ENCODE measurements at places on chromosomes 1 and 21. TPM values are rescaled to one million over a fixed set of nuclear protein-coding genes. Genes with fewer than 3 reads are reported as not detected.

DNA sequence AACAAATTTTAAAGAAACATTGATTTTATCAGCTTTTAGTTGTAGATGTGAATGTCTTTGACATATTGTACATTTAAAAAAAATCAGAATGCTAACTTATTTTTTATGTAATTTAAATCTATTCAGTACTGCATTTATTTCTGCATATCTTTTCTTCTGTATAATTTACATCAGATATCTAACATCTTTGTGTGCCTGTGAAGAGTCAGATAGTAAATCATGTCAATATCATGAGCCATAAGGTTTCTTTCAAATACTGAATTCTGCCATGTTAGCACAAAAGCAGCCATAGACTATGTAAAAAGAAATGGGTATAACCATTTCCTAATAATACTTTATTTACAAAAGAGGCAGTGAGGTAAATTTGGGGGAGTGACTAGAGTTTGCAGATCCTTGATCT is 1829.2 kb downstream of the NCAM2 start:
- DNase-seq = no peak

FAM167B gene
- 7.5 TPM for total RNA-seq

FMN2 gene
- 0.48 TPM for total RNA-seq

DNA sequence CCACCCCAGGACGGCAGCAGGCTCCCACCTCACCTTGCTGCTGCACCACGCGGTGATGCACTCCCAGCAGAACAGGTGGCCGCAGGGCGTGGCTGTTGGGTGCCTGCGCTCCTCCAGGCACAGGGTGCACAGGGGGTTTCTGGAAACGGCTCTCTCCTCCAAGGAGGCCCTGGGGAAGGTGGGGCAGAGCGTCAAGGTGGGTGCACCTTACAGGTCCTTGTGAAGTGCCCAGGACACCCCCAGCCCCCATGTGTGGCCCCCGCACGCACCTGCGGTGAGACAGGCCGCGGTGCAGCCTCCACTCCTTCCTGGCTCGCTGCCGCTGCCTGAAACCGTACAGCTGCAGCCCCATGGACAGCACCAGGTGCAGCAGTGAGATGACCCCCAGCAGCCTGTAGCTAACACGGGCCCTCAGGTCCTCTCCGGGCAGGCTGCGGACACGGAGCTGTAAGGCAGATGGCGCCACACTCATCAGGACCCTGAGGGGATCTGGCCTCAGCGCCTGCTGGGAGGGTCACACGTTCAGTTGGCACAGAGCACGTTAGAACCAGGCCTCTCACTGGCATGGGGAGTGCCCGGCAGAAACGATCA is 5.8 kb downstream of the PEX10 start:
- DNase-seq = no peak

DNA sequence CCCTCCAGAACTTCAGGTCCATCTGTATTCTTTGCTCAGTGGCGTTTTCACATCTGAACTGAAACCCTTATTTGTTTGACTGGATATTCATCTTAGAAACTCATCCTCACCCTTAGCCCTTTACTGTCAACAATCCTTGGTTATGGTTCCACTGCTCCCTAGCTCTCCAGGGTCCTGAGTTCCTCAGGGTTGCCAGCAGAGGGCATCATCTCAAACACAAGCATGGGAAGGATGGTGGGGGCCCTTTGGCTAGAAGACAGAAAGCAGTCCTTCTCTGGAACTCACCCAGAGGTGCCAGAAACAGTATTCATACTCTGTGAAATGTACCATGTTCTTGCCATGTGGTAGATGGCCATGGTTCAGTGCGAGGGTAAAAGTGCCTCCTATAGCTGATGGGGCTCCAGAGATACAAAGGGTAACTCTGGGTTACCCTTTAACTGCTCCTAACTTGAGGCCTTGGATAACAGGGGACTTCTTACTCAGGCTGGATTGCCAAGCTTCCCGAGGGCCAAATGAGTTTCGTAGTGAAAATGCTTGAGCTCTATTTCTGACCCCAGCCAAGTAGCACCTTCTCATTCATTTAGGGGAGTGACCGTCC is 11.3 kb downstream of the NCSTN start:
- DNase-seq = no peak

XCL2 gene
- total RNA-seq = 0.64 TPM

L1TD1 gene
- total RNA-seq = 0.42 TPM

DNA sequence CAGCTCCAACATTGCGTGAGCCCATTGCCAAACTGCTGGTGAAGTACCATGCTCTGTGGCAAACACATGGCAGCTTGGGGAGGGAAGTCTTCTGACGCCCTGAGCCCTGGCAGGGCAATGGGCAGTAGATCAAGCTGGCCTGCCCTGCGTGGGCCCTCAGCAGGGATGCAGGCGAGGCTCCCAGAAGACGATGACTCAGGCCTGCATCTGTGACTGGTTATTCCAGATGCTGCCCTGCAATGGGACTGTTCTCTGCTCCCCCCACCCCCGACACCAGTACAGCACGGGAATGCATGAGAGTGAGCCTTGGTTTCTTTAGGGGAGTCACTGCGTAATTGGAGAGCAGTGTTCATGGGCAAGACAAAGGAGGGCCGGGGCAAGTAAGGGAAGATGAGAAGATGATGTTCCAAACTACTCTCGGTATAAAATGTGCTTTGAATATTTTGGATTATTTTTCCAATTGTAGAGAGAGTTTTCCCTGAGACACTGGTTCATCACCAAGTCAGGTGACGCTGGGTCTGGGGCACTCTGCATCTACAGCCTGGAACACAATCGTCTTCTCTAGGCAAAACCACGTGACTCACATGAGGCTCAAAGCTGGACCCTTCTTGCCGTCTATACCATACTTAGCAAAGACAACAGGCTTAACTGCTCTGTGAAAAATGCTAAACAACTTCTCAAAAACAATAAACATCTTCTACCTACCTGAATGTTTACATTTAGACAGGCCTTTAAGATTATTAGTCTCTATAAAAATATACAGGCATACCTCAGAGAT is 9.0 kb upstream of the C1orf198 start:
- no peak for DNase-seq

- no peak for DNase-seq
Measured at GRCh38 chr1:95924684-95925083, 690.7 kb downstream of the RWDD3 start.

DNA sequence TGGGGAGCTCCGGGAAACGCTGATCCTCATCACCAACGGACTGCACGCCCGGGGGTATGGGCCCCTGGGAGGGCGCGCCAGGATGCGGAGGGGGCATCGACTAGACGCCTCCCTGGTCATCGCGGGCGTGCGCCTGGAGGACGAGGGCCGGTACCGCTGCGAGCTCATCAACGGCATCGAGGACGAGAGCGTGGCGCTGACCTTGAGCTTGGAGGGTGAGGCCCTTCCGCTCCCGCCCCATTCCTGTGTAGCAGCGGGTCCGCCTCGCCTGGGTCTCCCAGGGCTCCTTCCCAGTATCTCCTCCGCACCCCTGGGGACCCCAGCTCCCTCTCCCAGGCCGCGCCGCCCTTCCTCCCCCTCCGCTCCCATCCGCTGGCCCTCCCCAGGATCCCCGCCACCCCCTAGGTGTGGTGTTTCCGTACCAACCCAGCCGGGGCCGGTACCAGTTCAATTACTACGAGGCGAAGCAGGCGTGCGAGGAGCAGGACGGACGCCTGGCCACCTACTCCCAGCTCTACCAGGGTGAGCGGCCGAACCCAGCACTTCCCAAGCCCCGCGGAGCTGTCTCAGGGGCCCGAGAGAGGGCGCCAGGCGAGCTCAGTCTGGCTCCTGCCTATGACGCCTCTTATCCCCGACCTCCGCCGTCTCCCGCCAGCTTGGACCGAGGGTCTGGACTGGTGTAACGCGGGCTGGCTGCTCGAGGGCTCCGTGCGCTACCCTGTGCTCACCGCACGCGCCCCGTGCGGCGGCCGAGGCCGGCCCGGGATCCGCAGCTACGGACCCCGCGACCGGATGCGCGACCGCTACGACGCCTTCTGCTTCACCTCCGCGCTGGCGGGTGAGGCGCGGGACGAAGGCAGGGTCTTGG is 5.0 kb downstream of the HAPLN2 start:
- DNase-seq = no peak

GRCh38 chr1:81375884-81376548 is 424.7 kb upstream of the ADGRL2 start:
- no peak for DNase-seq

S100A14 gene
- 0.35 TPM for total RNA-seq

DNA sequence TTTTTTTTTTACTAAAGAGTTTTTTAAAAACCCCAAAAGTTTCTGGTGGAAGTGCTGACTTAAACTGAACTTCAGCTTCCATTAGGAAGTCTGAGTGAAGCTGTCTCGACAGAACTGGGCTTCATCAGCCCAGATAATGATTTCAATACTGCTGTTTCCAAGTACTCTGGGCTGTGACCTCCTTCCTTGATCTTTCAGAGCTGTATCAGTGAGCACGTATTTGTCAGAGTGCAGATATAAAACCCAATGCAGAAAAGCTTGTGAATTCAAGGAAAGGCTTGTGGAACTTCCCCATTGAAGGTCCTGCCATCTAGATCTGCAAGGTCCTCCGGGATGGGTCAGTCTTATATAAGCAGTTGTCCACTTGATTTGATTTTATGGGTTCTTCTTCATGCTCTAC is 50.1 kb upstream of the RGS21 start:
- DNase-seq = no peak

- no peak for DNase-seq
Measured at GRCh38 chr1:55726994-55727393, 511.8 kb upstream of the USP24 start.

MUL1 gene
- 26.8 TPM for total RNA-seq

DNA sequence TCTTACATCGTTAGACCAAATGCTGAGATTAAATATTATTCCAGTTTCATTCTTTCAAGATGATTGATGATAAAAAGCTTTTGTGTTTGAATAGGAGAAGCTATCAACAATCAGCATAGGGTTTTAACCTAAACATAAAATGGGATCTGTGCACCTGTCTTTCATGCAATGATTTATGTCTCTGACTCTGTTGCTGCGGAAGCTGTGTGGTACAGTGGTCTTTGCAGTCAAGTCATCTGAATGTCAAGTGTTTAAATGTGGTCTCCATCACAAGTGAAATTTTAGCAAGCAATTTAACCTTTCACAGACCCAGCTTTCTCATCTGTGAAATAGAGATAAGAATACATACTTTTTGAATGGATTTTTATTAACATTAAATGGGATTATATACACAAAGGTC is 107.2 kb downstream of the PLPPR5 start:
- DNase-seq = no peak

- no peak for DNase-seq
Measured at GRCh38 chr1:183480971-183481441, 8.7 kb downstream of the SMG7 start.

DNA sequence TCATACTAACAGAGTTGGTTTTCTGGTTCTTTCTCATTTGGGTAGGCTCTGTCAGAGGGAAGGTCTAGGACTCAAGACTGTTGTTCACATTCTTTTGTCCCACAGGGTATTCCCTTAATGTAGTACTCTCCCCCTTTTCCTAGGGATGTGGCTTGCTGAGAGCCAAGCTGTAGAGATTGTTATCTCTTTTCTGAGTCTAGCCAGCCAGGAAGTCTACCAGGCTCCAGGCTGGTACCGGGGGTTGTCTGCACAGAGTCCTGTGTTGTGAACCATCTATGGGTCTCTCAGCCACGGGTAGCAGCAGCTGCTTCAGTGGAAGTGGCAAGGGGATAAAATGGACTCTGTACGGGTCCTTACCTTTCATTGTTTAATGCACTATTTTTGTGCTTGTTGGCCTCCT is 226.4 kb downstream of the LBR start:
- DNase-seq = no peak

GCSAML gene
- 0.51 TPM for total RNA-seq

ZNF436 gene
- total RNA-seq = 18.8 TPM

- DNase-seq = no peak
Measured at GRCh38 chr1:60866917-60867531, 215.3 kb upstream of the NFIA start.

DNA sequence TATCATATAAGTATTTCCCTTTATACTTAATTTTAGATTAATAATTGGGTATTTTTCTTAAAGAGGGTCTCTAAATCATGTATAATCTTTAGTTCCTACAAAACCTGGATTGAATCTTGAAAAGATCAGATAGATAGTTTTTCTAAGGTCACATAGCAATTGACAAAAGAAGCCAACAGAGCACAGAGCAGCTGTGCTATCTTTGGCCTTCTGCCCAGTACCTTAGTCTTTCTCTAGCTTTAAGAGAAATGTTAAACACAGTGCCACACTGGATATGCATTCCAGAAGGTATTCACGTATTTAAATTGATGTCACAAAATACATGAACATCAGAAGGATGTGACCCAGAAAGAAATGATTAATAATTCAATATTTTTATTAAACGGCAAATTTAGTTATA is 86.8 kb downstream of the C21orf91 start:
- DNase-seq = no peak

DNA sequence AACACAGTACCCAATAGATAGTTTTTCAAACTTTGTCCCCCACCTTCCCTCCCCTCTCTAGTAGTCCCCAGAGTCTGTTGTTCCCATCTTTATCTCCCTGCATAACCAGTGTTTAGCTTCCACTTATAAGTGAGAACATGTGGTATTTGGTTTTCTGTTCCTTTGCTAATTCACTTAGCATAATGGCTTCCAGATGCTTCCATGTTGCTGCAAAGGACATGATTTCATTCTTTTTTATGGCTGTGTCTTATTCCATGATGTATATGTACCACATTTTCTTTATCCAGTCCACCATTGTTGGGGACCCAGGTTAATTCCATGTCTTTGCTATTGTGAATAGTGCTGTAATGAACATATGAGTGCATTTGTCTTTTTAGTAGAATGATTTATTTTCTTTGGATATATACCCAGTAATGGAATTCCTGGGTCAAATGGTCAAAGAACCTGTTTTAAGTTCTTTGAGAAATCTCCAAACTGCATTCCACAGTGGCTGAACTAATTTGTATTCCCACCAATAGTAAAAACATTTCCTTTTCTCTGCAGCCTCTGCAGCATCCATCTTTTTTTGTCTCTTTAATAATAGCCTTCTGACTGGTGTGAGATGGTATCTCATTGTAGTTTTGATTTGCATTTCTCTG is 126.0 kb downstream of the AK5 start:
- DNase-seq = no peak

DNA sequence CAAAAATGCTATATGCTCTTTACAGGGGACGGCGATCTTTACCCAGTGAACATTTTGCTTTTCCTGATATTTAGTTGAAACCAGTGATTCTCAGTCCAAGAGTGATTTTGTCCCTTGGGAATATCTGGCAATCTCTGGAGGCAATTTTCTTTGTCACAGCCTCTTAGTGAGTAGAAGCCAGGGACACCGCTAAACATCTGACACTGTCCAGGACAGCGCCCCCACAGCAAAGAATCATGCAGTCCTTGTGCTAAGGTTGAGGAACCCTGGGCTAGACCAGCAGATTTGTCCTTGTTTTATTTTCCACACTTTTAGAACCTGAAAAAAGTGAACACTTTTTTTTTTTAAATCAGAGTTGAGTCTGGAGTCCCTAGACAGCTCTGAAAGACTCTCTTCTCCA is 13.1 kb downstream of the EVA1C start:
- no peak for DNase-seq

LRRC53 gene
- not detected for total RNA-seq

- DNase-seq = no peak
Measured at GRCh38 chr1:203101813-203102634, 16.2 kb upstream of the MYOG start.

- no peak for DNase-seq
Measured at GRCh38 chr1:179177182-179177581, 52.3 kb downstream of the ABL2 start.

- no peak for DNase-seq
Measured at GRCh38 chr1:165703648-165704047, 5.3 kb upstream of the ALDH9A1 start.

Data from mesenteric fat pad (tissue), 1 donor.